ENCODE measurements at places on chromosomes 7 and 10.

- no peak for DNase-seq
These were observed 2.4 kb downstream of the MEPCE start for GRCh38 chr7:100432053-100432452.

GRCh38 chr7:3589752-3590151, 288.7 kb downstream of the SDK1 start:
- DNase-seq = no peak

- DNase-seq = no peak
These were observed 43.8 kb upstream of the RABGEF1 start for GRCh38 chr7:66696774-66697191.

DNA sequence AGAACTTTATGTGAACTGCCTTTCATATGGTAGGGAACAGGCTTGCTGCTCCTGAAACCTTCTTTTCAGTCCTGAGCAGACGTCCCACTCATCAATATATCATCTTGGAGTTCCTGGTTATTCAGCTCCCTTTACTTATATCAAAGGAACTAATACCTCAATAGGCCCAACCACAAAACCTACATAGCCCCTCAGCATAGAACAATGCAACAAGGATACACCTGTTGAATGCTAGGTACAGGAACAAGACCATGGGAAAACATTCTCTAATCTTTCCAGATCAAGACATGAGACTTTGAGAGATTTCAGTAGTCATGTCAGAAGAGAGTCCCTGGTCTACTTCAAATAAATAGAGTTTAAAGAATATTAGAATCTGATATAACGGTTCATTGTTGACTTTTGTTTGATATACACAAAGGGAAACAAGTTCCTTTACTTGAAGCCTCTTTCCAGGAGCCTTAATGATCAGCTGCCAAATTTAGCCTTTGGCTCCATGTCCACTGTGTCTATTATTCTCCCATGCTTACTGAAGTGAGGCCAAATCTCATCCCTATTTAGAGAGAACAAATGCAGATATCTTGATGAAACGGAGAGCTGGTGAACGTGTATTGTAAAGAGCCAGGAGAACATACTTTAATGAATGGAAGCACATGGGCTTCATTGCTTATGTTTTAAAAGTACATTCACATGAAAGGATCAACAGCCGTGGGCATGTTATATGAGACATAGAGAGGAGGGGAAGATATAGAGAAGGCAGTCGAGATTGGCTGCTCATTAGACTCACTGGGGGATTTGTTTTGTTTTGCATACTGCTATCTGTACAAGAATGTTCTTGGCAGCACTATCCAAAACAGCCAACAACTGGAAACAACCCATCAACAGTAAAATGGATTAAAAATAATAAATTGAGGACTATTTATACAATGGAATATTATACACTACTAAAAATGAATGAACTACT, 9.5 kb downstream of the RHOBTB1 start:
- no peak for DNase-seq

- no peak for DNase-seq
These were observed 4.1 kb downstream of the ZNF680 start for GRCh38 chr7:64558781-64559180.

- no peak for DNase-seq
These were observed 3.3 kb upstream of the THSD7A start for GRCh38 chr7:11835260-11835659.

DNA sequence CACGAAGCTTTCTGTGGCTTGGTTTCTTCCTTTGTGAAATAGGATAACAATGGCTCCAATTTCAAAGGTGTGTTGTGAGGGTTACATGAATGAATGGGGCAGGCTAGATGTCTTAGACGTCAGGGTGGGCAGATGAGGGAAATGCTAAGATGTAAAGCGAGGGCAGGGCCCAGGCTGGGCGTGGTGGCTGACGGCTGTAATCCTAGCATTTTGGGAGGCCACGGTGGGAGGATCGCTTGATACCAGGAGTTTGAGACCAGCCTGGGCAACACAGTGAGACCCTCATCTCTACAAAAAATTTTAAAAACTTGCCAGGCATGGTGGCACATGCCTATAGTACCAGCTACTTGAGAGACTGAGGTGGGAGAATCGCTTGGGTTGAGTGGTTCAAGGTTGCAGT, 607.7 kb upstream of the FOXK1 start:
- DNase-seq = no peak

- DNase-seq = no peak
These were observed 169.5 kb upstream of the LYZL1 start for GRCh38 chr10:29119374-29119773.

GRCh38 chr10:17652585-17652984, 8.6 kb downstream of the STAM start:
- no peak for DNase-seq

DNA sequence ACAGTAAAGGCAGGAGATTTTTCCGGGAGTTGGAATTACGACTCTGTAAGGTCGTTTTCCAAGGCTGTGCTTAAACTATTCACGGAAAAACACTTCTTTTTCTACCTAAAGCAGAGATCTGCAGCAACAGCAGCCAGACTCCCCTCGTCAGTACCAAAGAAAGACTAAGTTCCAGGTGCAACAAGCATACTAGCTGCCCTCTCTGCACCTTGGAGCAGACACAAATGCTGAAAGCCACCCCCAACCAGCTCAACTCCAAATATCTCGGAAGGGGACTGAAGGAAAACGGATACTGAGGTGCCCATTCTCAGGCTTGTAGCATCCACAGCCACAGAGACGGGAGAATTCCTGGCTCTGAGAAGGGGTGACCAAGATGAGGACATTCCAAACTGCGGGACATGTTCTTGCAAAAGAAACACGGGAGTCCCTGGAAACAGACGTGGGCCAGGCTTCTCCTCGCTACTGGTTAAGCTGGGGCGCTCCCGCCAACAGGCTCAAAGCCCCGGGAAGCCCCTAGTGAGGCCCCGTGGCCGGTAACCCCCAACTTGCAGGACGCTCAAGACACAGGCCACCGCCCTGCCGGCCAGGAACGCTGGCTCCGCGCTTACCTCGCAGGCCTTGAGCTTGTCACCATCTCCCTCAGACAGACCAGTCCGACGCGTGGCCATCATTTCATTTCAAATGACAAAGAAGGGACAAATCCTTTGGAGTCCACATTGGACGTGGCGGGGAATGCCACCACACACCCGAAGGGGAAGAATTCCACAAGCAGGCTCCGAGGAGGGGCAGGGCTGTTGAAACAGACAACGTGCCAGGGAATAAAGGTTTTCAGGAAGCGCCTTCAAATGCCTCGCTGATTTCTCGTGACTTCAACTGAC, 2.2 kb downstream of the ARHGAP21 start:
- no peak for DNase-seq

DNA sequence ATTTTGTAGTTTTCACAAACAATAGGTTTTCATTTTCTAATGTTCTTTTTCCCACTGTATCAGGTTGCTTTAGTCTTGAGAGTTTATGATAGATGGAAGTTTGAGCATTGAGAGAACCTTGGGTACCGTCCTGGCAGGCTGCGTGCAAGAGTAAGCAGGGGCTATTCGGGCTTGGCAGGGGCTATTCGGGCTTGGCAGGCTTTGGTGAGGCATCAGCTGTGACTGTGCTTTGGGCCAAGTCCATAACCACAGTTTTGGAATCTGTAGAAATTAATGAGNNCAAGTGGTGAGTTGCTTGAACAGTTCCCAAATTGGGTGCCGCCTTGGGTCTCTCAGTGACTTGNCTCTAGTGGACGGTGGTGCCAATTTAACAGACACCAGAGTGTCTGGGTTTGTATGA, 424.6 kb downstream of the PAXIP1 start:
- no peak for DNase-seq

- DNase-seq = no peak
These were observed 265.7 kb upstream of the BMPER start for GRCh38 chr7:33639552-33640197.

DNA sequence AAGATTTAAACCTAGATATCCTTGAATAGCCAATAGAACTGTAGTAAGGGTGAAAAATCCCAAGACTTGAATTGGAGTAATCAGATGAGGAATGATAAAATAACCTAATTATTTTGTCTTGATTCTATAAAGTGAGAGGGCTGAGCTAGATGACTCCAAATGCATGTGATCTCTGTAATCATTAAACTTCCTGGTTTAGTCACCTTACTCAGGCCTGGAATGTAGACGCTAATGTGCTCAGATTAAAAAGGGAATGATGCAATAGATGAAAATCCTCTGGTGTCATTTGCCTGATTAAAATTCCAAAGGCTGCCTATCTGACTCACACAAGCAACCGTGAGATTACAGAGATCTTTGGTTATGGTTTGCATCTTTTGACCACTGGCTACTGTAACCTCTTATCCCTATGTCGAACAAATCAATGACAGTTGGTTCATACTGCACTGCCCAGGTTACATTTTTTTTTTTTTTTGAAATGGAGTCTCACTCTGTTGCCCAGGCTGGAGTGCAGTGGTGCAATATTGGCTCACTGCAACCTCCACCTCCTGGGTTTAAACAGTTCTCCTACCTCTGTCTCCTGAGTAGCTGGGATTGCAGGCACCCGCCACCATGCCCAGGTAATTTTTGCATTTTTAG, 2.9 kb upstream of the HKDC1 start:
- DNase-seq = no peak

GRCh38 chr10:47164800-47165128, 135.2 kb upstream of the GDF10 start:
- DNase-seq = no peak

DNA sequence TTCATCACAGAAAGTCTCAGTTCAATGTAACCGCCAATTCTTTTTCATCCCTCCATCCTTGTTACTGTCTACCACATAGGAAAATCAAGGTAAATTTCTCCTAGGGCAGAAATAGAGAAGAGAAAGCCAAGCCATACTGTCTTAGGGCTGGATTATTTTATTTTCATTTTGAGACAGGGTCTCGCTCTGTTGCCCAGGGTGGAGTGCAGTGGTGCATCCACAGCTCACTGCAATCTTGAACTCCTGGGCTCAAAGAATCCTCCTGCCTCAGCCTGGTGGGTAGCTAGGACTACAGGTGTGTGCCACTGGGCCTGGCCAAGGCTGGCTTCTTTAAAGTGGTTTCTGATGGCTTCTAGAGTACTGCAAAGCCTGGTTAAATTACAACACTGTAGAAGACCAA, 181.7 kb downstream of the SRPK2 start:
- DNase-seq = no peak

GRCh38 chr7:148967032-148967372, 61.3 kb downstream of the PDIA4 start:
- DNase-seq = no peak

DNA sequence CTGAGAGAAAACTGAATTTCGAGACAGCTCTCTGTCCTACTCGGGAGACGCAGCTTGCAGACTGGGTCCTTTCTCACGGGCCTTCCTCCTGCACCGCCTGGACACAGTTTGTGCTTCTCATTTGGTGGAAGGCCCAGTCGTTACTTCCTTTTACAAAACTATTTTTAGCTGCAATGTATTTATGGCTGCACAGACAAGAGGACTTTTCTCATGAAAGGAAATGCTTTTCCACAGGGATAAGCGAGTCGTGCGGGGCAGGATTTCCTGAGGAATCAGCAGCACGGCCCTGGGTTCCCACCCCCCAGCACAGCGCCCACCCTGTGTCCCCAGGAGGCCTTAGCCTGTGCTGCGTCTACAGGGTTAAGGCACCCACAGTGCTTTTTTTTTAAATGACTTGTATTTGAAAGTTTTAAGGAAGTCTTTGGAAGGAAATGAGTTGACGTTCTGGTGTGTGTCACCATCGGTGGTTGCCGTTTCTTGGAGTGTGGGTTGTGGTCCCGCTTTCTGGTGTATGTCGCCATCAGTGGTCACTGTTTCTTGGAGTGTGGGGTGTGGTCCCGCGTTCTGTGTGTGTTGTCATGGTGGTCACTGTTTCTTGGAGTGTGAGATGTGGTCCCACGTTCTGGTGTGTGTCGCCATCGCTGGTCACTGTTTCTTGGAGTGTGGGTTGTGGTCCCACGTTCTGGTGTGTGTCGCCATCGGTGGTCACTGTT, 50.9 kb downstream of the INPP5A start:
- DNase-seq = no peak

GRCh38 chr7:123863461-123863860, 18.5 kb downstream of the HYAL4 start:
- DNase-seq = no peak

GRCh38 chr10:113235508-113235907, 285.5 kb downstream of the TCF7L2 start:
- DNase-seq = no peak

- no peak for DNase-seq
These were observed 6.6 kb downstream of the GJD4 start for GRCh38 chr10:35611750-35612149.

DNA sequence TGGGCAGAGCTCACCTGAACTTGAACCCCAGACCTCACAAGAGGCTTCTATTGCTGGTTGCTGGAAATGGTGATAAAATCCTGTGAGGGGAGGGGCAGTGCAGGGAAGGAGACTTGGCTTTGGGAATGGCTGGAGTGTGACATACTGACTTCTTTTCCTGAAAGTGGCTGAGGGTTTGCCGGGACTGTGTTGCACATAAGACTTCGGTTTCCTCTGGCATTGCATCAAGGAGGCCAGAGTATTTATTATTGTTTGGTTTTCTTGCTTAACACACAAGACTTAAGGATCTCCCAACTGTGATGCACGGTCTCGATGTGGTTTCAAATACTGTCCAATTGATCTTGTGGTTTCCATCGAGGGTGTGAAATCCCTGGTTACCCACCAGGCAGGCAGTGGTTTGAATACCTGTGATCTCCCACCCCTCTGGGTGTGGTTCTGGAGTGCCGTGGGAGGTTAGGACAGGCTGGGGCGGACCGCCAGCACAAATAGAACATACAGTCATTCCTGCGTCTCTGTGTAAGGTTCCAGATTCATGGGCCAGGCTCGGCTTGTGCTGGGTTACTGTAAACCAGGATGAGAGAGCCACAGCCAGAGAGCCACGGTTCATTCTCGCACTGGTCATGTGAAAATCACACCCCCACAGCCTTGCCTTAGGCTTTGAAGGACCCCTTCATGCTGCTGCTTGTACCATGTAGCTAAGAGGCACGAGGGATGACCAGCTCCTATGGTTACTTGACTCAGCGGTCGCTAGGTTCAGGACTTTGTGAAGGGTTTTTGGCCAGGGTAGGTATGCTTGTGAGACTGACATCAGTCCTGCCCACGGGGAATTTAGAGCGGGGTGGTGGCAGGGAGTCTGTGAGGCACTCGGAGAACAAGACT, 39.2 kb downstream of the WBP1L start:
- no peak for DNase-seq

DNA sequence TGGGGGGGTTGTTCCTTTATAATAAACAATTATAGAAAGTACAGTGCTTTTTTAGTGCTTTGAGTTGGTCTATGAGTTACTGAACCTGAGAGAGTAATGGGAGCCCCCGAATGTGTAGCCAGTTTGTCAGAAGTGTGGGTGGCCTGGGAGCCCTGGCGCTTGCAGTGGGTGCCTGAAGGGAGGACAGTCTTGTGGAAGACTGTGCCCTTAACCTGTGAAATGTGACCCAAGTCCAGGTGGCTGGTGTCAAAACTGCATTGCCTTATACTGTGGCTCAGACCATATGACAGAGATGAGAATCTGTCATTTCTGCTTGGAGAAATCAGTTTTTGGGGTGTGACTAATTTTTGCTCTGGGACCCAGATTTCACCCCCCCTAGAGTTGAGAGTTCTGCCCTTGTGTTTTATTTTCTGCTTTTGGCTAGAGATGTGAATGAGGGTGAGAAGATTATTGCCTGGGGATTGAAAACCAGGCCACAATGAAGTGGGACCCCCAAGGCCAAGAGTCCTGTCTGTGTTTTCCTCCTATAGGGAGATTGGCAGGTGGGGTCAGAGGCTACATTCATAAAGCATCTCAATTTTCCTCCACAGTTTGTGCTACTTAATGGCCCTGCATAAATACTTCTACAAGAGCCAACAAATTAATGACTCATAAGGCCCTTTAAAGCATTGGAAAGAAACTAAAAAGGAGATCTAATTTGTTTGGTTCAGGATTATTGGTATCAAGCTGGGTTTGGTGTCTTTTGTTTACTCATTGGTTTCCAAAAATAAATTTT, 24.1 kb upstream of the CARD11 start:
- DNase-seq = no peak

Data from GM12891 (cell line).